Stimulated activated CD4-positive, alpha-beta T cell treated with anti-CD3 and anti-CD28 coated beads, Interleukin-15, amount 100 ng/mL, for 1 hour (primary cell): ENCODE measurements at places on chromosomes 12 and 14.

- DNase-seq = no peak
Observed at GRCh38 chr12:58576081-58576480, 344.2 kb downstream of the LRIG3 start.

GRCh38 chr12:58288190-58288589, 346.8 kb downstream of the ATP23 start:
- DNase-seq = no peak

DNA sequence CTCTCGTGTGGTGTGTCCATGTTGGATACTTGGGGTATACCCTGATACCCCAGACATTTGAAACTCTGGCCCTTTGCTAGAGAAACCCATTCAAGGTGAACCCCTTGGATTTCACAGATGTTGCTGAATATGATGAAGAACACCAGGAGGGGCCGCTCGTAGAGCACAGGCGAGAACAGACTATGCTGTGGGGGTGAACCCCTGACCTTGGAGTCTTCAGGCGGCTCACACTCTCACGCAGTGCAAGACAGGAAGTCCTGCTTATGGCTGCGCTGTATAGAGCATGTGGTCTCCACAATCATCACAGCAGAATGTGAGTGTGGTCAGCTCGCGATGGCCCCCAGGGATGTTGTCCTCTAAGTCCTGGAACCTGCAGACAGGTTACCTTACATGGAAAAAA, 60.4 kb downstream of the SLC15A4 start:
- DNase-seq = no peak

DNA sequence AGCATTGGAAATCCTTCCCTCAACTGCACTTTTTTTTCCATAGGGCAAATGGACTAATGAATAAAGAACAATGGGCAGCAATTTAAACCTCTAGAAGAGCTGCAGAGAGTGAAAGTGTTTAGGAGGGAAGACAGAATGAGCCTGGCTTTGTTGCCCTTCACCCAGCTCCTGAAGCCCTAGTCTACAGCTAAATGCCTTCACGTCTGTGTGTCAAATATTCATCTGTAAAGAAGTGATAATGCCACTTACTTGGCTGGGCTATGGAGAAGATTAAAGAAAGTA, 45.6 kb downstream of the FLRT2 start:
- no peak for DNase-seq

- no peak for DNase-seq
Observed at GRCh38 chr12:26158078-26158764, 33.4 kb upstream of the BHLHE41 start.

GRCh38 chr12:124611559-124612409, 44.4 kb upstream of the NCOR2 start:
- DNase-seq = no peak

DNA sequence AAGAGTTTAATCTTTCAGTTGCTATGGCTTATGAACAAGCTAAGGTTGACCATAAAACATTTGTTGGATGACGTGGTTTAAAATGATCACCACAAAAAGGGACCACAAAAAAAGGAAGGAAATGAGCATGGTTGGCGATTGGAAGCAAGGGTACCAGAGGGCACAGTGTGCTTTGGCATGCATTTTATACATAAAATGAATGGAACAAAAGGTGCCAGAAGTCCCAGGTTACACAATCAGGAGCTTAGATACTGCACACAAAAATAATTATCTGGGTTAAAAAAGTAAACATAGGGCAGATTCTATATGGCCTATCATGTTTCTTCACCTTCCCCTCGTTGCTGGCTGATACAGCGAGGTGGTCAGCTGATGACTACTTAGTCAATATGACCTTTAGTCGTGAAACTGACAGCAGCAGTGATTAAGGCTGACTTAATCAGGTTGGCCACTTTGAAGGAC, 50.7 kb downstream of the ZC3H14 start:
- DNase-seq = no peak

GRCh38 chr14:38723277-38723676, 379.8 kb downstream of the SEC23A start:
- no peak for DNase-seq

- DNase-seq = no peak
Observed at GRCh38 chr14:89618330-89618708, 201.3 kb upstream of the FOXN3 start.

- no peak for DNase-seq
Observed at GRCh38 chr14:68719634-68720384, 73.1 kb downstream of the ZFP36L1 start.

GRCh38 chr12:42786400-42787148, 197.0 kb upstream of the PRICKLE1 start:
- no peak for DNase-seq

DNA sequence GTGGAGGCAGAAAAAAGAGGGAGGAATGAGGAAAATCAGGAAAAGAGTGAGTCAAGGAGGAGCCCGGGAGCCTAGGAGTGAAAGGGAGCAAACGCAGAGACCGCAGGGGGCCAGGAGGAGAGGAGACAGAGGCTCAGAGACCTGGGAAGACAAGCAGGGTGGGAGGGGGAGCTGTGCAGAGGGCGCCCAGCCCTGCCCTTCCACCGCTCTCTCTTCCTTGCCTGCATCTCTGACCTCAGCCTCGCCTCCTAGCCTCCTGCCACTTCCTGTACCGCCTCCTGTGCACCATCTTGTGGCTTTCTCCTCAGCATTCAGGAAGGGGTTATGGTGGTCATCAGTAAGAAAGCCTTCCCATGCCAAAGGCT, 1.3 kb downstream of the CLSTN3 start:
- no peak for DNase-seq

DNA sequence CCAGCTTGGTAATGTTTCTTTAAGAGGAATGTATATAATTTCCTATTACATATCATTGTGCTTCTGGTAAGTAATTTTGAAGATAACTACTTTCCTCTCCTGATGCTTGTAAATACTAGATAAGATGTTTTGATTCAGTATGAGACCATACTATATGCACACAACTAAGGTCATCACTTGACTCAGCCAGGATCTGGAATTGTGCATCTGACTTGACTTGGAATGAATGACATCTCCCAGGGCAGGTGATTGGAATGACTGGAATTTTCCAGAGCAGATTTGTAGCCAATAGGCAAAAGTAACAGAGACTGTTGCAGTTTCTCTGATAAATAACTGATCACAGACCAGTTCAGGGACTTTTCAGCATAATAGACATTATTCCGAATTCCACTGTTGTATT, 11.1 kb downstream of the BEST3 start:
- DNase-seq = no peak

DNA sequence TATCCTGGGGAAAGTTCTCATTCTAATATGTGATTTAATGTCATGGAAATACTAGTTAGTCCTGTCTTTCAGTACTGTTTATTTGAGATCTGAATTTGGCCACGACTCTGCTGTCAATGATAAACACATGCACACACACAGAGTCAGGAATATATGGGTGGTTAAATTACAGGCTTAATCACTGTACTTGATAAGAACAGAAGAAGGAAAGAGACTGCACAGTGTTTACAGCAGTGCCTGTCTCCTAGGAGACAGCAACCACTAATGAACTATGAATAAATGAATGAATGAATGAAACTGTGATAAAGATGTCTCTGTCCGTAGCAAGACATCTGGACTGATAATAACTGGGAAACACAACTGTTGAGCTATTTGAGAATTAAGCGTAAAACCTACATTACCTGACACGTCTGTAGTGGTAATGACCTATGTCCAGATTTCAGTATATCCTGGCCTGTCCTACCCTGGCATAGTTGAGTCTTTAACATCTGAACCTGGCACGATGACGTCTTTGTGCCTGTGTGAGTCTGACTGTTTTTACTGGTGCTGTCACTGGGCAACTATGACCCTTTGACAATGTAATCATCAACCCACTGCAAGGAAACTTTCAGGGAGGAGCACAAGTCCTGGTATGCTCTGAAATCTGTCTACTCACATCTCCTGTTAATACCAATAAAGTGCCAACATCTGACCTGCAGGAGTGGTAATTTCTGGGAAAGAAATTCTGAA, 524.6 kb downstream of the TMEM132D start:
- no peak for DNase-seq

DNA sequence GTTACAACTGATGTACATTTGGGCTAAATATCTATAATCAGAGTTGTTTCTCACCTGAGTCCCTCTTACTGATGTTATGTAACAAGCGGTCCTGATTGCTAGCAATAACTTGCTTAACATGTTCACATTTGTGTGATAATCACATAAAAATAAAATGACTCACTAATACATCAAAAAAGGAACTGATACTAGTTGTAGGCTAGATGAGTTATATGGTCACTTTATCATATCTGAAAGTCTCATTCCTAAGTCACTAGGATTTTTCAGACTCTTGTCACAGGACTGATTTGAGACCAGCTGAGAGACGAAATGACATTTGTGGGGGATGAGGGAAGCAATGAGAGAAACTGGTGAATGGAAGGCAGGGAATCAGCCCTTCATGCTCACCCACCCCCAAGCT, 34.3 kb downstream of the NKX2-1 start:
- DNase-seq = no peak

DNA sequence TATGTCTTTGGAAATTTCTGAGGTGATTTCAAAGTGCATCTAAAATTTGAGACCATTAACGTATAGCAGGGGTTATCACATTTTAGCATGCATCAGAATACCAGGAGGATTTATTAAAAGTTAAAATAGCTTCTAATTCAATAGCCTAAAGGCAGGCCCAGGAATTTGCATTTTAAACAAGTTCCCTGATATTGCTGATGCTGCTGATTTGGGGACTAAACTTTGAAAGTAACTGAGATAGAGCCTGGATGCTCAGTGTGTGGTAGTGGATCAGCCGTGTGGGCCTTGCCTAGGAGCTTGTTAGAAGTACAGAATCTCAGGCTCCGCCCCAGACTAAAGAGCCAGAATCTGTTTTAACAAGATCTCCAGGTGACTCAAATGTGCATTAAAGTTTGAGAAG, 375.0 kb upstream of the FBXO33 start:
- DNase-seq = no peak

GRCh38 chr14:71852181-71852580, 80.0 kb upstream of the RGS6 start:
- no peak for DNase-seq

DNA sequence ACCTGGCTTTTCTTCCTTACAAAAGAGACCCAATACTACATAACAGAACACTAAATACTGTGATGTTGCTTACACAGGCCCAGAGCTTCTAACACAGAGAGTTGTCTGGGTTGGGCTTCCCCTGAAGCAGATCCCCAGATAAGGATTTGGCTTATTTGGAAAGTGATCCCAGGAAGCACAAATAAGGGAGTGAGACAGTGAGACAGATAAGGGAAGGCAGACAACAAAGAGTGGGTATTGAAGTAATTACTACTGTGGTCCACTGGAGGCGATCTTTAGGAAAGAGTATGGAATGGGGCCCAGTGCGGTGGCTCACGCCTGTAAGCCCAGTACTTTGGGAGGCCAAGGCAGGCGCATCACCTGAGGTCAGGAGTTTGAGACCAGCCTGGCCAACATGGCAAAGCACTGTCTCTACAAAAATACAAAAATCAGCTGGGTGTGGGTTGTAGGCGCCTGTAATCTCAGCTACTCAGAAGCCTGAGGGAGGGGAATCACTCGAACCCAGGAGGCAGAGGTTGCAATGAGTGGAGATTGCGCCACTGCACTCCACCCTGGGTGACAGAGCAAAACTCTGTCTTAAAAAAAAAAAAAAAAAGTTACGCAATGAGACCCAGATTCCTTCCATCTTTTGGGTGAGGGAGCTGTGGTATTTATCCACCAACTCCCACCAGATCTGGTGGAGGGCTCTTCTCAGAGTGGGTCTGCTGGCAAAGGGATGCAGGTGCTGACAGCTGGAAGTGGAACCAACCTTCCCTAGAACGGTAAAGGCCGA, 10.2 kb upstream of the C12orf43 start:
- DNase-seq = no peak

DNA sequence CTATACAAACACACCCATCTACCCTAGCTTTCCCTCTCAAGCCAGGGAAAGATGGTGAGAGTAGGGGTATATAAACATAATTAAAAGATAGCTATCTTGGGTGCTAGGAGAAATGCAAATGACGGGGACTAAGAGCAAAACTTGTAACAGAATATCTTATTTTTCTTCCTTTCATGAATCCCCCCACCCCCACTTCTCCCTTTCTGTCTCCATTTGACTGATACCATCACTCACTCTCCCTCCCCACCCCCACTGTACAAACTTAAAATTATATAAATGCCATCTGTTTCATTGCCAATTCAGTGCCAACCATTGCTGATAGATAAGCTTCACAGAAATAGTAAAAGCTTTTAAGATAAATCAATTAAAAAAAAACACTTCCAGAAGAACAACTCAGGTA, 268.6 kb downstream of the SLC6A15 start:
- DNase-seq = no peak

DNA sequence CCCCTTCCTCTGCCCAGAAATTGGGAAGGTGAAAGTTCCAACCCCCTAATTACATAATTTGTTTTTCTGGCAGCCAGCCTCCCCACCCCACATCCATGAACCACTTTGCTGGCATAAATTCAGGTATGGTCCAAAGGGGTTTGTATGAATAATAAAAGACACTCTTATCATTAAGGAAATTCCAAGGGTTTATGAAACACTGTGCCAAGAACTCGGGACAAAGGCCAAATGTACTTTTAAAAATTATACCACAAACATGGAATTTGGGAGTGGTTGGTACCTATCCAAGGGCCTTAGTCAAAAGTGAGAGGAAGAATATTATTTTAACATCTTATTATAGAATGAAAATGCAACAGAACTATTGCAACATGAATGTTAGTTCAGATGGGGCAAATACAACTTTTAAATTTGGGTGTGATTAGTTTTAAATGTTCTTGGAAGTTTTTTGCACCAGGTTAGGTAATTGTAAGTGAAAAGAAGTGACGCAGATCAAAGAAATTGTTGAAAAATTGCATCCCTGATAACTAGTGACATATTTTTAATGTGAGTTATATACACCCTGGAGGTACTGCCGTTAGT, 217.8 kb downstream of the TMEM117 start:
- no peak for DNase-seq

- DNase-seq = no peak
Observed at GRCh38 chr12:9101018-9101687, 14.6 kb downstream of the A2M start.

- DNase-seq = no peak
Observed at GRCh38 chr14:49886523-49886922, 6.4 kb upstream of the ARF6 start.

GRCh38 chr12:46524778-46525177, 152.2 kb upstream of the SLC38A2 start:
- DNase-seq = no peak

- DNase-seq = no peak
Observed at GRCh38 chr14:22400655-22401259, 188.3 kb downstream of the DAD1 start.
